ENCODE measurements at places on chromosomes 4 and X. TPM values are rescaled to one million over a fixed set of nuclear protein-coding genes. Genes with fewer than 3 reads are reported as not detected.

DNA sequence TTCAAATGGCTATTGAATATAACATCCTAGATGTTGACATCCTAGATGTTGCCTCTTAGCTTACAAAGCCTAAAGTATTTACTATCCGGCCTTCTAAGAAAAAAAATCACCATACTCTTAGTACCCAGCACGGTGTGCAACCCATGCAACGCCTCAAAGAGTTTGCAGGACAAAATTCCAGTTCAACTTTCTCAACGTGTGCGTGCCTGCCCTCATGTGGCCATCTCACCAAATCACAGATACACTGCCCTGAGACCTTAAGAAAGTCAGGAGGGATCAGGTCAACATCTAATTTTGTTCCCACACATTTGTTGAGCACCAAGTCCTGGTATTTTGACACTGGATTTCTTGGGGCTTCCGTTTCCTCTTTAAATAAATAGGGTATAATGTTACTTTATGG is 68.3 kb downstream of the CRMP1 start:
- no peak for DNase-seq

DNA sequence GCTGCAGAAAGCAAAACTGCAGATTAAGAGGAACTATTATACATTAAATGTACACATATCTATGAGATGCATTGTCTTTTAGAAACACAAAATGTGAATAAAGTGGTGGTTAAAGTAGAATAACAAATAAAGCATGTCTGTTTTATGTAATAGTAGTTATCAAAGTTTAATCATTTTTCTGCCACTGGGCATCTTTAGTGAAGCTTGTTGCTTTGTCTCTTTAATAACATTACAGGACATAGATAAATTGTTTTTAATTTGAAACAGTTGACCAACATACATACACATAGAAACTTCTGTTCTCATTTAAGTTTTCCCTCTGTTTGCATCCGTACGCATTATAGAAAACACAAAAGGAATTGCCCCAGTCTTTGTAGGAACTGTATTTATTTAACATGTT is 1700.0 kb upstream of the ADGRL3 start:
- DNase-seq: no peak

DNA sequence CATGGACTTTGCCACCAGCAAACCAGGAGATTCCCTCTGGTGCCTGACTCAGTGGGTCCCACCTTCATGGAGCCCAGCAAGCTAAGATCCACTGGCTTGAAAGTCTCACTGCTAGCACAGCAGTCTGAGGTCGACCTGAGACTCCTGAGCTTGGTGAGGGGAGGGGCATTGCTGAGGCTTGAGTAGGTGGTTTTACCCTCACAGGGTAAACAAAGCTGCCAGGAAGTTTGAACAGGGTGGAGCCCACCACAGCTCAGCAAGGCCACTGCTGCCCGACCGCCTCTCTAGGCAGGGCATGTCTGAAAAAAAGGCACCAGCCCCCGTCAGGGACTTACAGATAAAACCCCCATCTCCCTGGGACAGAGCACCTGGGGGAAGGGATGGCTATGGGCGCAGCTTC is 28.1 kb downstream of the FAM9A start:
- DNase-seq: no peak

- DNase-seq: no peak
Observed at GRCh38 chr4:83054928-83055327, 19.9 kb downstream of the COPS4 start.

DNA sequence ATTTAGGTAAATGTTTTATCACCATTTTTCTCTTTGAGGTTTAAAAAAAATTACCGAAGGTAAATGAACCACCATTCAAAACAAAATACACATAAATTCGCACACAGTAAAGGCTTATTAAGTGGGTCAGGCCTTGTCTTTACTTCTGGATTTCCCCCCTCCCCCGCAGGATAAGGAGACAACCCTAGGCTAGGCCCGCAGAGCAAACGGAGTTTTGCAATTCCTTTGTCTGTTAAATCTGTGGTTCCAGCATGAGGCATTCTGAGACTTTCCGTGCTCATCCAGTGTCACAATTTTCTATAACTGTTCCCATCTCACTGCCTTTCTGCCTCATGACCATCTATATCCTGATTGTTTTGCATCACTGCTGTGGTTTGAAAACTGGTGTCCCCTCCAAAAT is 307.4 kb downstream of the DCHS2 start:
- DNase-seq: no peak

DNA sequence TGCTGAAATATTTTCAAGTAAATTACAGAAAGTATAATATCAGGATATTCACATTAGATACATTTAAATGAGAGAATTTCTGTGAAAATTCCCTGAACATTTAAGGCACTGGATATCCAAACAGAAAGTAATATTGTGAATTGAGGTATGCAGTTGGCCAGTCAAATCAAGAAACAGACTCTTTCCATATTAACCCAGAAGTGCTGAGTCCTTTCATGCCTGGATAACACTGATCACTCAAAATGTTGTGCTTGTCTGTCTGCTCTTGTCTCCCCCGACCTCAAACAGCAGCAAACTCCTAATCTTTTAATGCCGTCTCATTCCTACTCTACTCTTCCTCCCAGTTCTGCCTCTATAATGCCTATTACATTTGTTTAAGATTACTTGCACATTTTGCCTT is 51.2 kb downstream of the TBC1D9 start:
- no peak for DNase-seq

DNA sequence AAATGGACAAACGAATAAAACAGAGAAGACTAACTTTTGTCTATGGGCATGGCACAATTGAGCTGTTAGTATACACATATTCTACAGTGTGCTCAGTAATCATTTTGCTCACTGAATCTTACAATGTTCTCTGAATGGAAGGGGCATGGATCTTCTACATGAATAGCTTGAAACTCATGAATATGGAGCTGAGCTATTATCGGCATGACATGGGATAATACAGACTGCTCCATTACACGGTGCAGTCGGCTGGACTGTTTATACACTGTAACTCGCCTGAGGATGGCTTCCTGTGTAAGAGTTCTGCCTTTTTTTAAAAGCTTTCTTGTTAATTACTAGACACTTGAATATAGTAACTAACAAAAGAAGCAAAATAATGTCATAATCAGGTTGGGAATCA is 368.5 kb upstream of the MAD2L1 start:
- DNase-seq: no peak

- DNase-seq: no peak
Observed at GRCh38 chrX:9510980-9511379, 46.1 kb downstream of the TBL1X start.

DNA sequence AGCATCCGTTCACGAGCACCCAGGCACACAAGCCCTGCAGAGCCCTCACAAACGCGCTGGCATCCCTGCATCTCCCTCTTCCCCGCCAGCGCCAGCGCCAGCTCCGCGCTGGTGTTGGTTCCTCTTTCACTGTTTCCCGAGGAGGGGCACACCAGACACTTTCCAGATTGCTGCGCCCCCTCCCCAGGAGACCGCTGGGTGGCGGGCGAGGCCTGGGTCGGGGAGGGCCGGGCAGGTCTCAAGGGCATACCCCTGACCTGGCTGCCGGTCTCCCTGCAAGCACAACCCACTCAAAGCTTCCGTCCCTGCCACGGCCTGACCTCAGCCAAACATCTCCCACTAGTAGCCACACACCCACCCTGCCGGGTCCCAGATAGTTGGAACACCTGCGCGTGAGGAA is 2.2 kb upstream of the NKX1-1 start:
- no peak for DNase-seq

LUZP4 gene
- total RNA-seq: not detected

RNF212 gene
- 6.6 TPM for total RNA-seq

DCX gene
- 216 TPM for total RNA-seq

PHOX2B gene
- total RNA-seq: 0.18 TPM

Data from cerebellum (tissue), 4 donors.